ENCODE measurements at places on chromosomes 6 and 20.

- DNase-seq, result no peak
These were observed 37.9 kb upstream of the RNF24 start for GRCh38 chr20:4053071-4053919.

GRCh38 chr6:79201983-79202382, 32.5 kb downstream of the HMGN3 start:
- DNase-seq, result no peak

DNA sequence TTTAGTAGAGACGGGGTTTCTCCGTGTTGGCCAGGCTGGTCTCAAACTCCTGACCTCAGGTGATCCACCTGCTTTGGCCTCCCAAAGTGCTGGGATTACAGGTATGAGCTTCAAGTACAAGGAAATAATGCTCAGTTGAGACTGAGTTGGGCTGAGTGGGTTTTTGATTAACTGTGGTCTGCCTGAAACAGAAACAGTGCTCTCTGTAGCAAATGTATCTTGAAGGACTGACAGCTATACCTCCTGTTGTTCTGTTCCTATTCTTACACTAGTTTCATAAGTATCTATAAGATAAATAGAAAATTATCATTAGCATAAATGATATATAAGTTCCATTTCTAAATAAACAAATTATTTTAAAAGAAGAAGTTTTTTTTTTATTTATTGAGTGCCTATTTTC, 142.8 kb upstream of the PTPRK start:
- no peak for DNase-seq

- no peak for DNase-seq
These were observed 46.6 kb upstream of the TFAP2C start for GRCh38 chr20:56582542-56582941.

- no peak for DNase-seq
These were observed 2.0 kb upstream of the TAF4 start for GRCh38 chr20:62067547-62068260.

GRCh38 chr6:129448965-129449364, 261.0 kb downstream of the ARHGAP18 start:
- no peak for DNase-seq

DNA sequence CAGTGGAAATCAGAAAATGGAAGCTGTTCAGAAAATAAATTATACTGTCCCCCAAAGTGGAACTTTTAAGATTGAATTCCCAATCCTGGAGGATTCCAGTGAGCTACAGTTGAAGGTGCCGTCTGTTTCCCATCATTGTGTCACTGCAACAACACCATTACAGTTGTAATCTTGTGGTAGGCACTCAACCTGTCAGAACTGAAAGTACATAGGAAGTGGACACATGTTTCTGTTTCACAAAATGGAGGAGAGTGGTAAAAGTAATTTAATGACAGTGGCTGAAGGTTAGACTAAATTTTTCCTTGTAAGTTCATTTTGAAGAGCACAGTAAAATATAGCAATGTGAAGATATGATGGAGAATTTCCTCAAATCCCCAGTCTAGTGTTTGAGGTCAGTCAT, 70.0 kb downstream of the CD109 start:
- DNase-seq, result no peak

GRCh38 chr6:116881236-116881635, 4.2 kb downstream of the RFX6 start:
- no peak for DNase-seq

- no peak for DNase-seq
These were observed 8.8 kb downstream of the SLC17A2 start for GRCh38 chr6:25921525-25922203.

All from hematopoietic multipotent progenitor cell treated with erythropoietin and hydrocortisone succinate and interleukin-3 and kit ligand, for 17 days (in vitro differentiated cells).